ENCODE measurements at places on chromosomes 6 and 20.

GRCh38 chr20:17601957-17602356 is 32.1 kb downstream of the DSTN start:
- no peak for DNase-seq

- DNase-seq = no peak
Observed at GRCh38 chr6:111824608-111825337, 48.5 kb downstream of the FYN start.

- no peak for DNase-seq
Observed at GRCh38 chr6:84870672-84871071, 106.3 kb upstream of the TBX18 start.

- no peak for DNase-seq
Observed at GRCh38 chr6:154352898-154353585, 3.6 kb downstream of the IPCEF1 start.

- DNase-seq = no peak
Observed at GRCh38 chr20:10649080-10649796, 24.6 kb downstream of the JAG1 start.

DNA sequence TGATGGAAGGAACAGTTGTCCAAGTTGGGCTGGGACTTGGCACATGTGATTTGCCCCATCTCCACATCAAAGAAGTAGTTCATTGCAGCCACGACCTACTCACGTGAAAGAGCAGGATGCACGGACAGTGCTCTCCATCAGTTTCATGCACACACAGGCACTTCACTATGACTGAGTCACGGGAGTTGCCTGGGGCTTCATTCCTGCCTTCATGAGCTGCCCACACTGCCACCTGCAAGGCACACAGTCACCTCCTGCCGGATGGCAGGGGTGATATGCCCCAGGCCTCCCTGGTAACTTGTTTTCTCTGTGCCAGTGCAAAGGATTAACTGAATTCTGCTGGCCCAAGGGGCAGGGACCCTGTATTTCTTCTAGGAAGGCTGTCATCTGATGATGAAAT is 22.8 kb downstream of the CST5 start:
- no peak for DNase-seq

GRCh38 chr6:11243861-11244260 is 11.4 kb upstream of the NEDD9 start:
- DNase-seq = no peak

GRCh38 chr6:24522228-24523176 is 27.7 kb downstream of the ALDH5A1 start:
- peak; percentile 83 for DNase-seq

- no peak for DNase-seq
Observed at GRCh38 chr6:42336431-42336830, 115.3 kb downstream of the TRERF1 start.

- no peak for DNase-seq
Observed at GRCh38 chr6:16361121-16361520, 122.7 kb downstream of the GMPR start.

DNA sequence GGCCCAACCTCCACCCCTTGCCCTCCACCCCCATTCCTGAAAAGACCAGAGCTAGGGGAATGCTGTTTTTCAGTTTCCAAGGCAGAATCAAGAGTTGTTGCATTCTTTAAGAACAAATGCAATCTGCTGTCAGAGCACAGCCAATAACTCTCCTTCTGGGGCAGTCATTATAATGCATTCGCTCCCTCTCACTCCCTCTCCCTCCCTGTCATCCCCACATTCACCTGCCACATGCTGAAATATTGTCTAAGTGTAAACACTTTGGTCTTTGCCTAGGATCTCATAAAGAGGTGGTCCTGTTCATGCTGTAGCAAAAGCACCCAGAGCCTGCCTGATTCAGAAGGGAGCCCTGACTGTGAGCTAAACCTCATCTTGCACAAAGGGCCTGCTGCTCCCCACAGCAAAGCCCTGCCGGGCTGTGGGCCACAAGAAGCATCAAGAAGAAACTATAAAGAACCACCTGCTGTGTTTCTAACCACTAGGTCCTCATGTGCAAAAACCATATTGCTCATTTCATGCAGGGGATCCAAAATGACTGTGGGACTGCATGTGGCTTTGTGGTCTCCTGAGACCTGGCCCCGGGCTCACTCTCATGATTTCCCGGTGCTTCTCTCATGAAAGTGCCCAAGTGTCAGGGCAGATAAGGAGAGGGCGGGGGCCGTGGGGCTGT is 85.6 kb downstream of the GPR6 start:
- no peak for DNase-seq

- no peak for DNase-seq
Observed at GRCh38 chr20:19937218-19937617, 79.9 kb upstream of the NAA20 start.

GRCh38 chr6:132961610-132962009 is 147.2 kb downstream of the RPS12 start:
- no peak for DNase-seq

DNA sequence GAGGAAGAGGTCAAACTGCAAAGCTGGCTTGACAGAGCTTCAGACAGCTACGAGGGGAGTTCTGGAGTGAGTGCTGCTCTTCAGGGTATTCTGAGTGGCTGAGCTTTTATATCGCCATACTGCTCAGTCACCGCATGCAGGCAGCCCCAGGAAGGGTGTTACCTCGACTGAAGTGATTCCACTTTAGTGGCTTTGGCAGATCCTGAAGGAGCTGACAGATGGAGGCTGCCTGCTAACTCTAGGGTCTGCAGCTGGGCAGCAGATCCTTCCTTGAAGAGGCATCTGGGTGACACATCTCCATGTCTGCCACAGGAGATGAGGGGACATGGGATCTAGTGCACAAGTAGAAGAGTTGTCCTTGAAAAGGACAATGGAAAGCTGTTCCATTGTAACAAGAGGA is 3.7 kb upstream of the DEK start:
- DNase-seq = no peak

GRCh38 chr6:18410412-18410811 is 23.3 kb downstream of the RNF144B start:
- DNase-seq = no peak

DNA sequence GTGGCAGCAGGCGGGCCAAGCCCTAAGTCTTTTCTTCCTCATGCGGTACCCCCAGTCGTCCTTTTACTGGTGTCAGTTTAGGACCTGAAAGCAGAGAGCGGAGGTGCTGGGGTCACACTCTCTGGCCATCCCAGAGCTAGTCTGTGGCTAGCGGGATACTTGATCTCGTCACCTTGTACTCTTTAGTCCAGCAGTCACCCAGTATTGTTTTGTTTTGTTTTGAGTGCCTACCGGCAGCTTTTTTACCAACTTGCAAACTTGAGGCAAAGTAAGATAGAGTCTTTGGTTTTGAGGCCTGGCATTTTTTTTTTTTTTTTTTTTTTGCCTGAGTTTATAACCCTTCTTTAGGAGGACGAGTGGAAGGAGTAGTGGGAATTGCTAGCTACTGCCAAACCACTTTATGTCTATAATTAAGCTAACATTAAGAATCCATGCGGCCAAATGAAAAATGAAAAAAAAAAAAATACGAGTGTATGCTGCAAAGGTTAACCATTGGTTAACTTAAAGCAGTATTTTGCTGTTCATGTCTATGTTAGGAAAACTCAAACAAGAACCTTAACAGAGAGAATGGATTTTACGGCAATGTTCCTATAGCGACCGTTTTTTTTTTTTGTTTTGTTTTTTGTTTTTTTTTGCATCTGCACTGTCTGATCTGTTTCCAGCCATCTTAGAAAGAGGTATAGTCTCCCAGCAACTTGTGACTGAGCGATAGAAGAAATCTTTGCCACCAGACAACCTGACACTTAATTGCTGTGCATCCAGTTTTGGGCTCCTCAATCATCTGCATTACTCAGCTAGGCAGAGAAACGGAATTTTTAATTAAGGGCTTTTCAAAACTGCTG is 56.9 kb downstream of the FAM217A start:
- DNase-seq = peak; percentile 36

GRCh38 chr6:56759521-56759920 is 116.8 kb upstream of the DST start:
- DNase-seq = no peak

GRCh38 chr20:9179867-9180266 is 111.0 kb downstream of the PLCB4 start:
- DNase-seq = no peak

- no peak for DNase-seq
Observed at GRCh38 chr20:45538209-45538799, 978 bp downstream of the WFDC6 start.

DNA sequence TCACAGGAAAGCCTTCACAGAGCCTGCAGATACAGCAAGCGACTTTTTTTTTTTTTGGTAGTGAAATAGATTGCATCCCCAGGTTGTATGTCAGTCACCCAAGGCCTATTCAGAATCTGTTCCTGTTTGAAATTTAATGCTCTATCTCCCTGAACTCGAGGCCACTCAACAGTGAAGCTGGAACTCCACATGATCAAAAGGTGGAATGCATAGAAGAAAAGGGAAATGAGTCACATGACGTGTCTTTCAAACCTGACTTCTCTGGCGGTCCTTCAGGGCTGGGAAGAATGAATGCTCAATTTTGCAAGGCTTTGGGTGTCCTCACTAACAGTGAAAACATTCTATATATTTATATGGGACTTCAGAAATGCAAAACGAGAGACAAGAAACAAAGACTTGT is 88.4 kb upstream of the B3GAT2 start:
- DNase-seq = no peak

DNA sequence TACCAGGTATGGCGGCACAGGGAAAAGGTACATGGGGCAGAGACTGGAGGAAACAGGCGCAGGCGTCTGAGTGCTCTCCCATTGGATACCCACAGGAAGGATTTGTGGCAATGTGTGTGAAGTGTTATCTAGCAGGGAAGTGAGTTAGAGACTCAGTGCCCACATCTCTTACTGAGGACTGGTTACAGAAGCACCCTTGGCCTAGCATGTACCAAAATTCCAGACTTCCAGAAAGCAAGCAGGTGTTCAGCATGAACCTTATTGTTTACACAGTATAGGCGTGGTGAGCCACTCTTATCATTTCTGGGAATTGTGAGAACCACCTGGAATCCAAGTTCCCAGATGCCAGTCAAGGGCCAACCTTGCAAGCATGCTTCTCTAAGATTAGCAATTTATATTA is 14.2 kb downstream of the MANBAL start:
- DNase-seq = no peak

GRCh38 chr20:38311091-38311490 is 7.1 kb downstream of the BPI start:
- no peak for DNase-seq

GRCh38 chr6:71810880-71811279 is 75.5 kb upstream of the RIMS1 start:
- DNase-seq = no peak

DNA sequence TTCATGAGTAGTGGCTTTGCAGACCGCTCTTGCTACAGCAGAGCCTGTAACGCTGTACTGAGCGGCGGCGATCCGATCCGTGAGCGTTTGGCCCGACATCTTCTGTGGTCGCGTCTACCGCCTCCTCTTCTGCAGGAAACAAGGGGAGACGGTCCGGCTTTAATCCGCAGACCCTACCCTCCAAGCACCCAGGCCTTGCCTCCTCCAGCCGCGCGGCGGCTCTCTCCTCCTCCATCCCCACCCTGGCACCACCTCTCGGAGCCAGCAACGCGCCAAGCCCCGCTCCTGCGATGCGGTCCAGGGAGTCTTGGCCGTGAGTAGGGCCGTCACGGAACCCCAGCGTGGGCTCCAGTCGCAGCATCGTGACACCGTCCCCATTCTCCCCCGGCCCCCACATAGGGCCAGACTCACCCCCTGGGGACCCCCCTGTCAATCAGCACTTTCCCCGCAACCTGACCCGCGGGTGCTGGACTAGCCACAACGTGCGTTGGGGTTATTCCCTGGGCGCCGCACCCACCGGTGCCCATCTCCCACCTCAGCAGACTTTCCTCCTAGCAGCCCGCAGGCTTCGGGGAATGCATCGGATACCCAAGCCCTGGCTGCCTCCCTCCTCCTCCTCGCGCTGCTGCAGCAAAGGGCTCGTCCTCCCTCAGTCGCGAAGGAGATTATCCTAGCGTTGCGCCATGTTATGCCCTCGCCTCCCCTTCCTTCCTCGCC is 914 bp downstream of the SNAP91 start:
- DNase-seq = no peak

DNA sequence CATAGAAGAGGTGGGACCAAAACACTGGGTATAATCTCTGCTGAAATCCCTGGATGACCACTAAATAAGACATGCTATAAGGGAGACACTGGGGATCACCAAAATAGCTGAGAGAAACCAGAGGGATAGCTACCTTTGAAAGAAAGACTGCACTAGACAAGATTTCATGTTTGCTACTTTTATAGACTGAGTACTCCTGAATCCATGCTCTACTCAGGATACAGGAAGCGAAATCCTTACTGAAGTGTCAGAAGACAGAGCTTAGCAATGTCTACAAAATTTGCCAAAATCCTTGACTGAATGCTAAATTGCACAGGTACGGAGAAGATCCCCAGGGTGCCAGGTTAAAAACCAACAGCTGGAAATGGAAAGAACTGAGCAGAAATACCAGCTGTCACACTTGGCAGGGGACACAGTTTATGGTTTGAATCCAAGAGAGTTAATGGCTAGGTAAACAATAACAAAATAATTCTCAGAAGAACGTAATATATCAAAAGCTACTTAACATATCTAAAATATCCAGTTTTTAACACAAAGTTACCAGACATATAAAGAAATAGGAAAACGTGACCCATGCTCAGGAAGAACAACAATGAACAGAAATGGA is 125.4 kb downstream of the MAN1A1 start:
- no peak for DNase-seq

- DNase-seq = peak; percentile 37
Observed at GRCh38 chr6:10510592-10511367, 10.4 kb upstream of the GCNT2 start.

GRCh38 chr6:21101694-21102093 is 491.9 kb upstream of the SOX4 start:
- no peak for DNase-seq

- no peak for DNase-seq
Observed at GRCh38 chr6:43503443-43503842, 6.7 kb downstream of the LRRC73 start.

DNA sequence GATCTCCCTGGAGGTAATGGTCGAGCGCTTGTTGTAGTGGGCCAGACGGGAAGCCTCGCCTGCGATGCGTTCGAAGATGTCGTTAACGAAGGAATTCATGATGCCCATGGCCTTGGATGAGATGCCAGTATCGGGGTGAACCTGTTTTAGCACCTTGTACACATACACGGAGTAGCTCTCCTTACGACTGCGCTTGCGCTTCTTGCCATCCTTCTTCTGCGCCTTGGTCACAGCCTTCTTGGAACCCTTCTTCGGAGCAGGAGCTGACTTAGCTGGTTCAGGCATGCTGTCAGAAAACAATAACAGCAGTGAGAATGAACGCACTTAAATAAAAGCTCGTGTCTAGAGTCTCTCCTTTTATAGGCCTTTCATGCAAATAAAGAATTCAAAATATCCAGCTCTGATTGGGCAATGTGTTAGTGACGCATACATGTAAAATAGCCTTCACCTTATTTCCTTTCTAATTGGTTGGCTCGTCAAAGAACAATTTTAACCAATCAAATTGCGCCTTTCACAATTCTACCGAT is 129.2 kb downstream of the HFE start:
- peak; percentile 85 for DNase-seq

All from LHCN-M2 (cell line).